Fibroblast of skin of right quadriceps (primary cell): ENCODE measurements at places on chromosomes 6 and 20.

- DNase-seq, result no peak
Measured at GRCh38 chr6:76593668-76594067, 521.2 kb upstream of the IMPG1 start.

DNA sequence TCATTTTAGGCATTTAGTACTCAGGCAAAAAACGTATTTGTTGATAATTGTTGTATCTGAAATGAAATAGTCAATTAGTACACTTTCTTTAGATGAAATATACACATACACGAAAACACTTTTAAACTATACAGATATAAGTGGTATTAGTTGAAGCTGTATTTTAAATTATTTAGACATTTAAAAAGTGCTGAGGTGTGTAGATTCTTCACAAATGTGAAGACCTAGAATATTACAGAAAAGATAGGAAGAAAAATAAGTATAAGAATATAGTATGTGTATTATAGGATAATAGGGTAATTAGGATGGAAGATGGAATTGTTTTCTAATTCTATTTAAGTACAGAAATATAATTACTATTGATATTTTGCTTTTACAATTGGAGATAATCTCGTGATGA lies 4.6 kb downstream of the ZFAND3 start:
- DNase-seq, result no peak

GRCh38 chr20:63475209-63475608 lies 2.8 kb upstream of the KCNQ2 start:
- no peak for DNase-seq

DNA sequence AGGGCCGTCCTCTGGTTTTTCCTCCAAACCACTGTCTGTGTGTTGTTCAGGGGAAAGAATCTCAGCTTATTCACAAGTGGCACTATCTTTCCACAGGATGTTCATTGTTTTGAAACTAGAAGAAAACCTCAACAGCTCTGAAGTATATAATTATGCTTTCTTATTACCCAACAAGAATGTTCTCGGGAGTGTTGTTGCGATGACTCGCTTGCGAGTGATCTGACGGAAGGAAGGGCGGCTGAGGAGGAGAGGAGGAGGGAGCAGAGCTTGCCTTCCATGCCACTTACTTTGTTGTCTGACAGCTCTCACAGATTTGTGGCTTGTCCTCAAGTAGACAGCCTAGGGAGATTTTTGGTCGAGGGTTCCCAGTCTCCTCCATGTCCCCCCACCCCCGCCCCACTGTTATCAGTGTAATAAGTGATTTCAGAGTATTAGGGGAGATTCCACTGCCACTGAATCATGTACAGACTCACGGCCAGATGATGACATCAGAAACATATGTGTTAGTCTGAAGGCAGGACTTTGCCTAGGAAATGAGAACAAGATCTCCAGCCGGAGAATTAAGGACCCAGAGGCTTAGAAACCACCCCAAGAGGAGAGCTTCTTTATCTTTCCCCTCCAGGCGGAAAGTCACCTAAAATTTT lies 80.7 kb upstream of the CCN6 start:
- DNase-seq, result peak; percentile 96

DNA sequence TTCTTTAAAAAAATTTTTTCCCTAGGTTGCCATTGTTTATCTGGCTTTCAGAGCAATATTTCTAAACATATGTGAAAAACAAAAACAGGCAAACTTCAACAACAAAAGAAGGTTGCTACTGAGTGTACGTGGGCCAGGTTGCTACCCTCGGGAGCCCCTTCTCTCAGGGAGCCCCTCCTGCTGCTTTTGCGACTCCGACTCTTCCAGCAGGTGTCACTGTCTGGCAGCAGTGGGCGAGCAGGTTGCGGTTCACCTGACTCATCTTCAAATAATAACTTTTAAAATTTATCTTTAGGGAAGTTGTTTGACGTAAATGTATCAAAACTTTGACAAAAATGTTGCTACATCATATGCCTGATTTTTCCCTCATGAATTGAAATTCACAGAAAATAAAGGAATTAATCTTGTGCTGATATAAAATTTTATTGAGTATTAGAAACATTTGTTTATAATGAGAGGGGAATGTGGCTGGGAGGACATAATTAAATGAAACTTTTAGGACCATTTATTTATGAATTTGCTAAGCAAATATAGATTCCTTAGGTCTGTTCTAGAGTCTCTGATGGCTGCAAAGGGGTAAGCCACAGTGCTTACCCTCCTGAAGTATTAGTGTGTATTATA lies 138.8 kb downstream of the HIVEP1 start:
- no peak for DNase-seq

DNA sequence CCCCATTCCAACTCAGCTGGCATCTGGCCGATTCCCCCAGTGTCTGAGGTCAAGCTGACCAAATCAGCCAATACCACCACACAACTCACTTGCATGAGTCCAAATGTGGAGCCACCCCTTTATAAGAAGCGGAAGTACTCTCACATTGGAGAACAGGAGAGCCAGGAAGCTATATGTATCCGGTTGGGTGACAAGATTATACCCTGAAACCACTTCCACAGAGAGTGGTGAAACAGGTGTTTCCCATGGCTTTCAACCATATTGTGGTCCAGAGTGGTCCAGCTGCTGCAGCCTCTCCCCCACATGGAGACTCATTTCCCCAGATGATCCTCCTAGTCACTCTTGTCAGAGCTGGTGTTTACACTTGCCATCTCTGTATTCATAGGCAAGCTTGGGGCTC lies 24.0 kb upstream of the SERINC1 start:
- no peak for DNase-seq

DNA sequence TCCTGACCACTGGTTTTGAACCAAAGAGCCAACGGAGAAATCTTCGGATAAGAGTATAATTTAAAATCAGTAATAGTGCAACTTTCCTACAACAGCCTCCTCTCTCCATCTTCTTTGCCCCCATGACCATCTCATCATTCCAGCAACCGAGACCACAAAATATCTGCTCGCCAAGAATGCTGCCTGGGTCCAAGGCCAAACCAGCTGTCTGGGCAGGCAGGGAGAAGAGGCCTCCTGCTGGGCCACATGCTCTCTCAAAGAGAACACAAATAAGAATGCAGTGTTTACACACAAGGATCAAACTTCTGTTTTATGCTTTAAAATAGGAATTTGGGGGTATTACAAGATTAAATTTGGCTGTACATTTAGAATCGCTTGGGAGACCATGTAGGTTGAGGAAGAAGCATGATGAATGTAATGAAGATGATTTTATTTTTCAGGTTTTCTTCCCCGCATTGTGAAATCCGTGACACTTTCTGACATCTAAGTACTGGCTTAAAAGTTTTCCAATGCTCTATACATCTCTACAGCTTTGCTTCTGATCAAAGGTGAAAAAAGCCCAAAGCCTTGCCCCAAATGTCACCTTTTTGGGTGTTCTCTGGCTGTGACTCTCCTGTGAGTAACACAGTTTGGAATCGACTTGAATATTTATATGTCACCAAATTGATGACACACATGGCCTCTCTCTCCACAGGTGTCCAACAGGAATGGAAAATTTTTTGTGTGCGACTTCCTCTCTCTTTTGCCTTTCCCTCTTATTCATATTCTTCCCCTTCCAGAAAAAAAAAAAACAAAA lies 79.4 kb upstream of the PROKR2 start:
- DNase-seq, result no peak

GRCh38 chr6:122009000-122009350 lies 390.5 kb upstream of the HSF2 start:
- no peak for DNase-seq

DNA sequence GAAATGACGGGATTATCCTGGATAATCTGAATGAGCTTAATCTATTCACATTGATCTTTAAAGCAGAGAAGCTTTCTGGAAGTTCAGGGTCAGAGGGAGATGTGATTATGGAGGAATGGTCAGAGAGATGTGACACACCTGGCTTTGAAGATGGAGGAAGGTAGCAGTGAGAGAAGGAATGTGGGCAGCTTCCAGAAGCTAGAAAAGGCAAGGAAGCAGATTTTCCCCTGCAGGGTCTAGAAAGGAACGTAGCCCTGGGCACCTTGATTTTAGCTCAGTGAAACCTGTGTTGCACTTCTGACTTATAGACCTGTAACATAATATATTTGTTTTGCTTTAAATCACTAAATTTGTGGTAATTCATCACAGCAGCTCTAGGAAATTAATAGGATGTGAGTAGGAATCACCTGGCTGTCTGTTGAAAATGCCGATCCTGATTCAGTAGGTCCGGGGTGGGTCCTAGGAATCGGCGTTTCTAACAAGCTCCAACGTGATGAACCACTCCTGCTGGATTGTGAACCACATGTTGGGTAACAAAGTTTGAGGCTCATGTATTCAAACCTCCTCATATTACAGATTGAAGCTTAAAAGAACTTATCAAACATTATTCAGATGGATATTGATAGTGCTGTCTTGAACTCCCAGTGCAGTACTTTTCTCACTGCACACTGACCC lies 157.0 kb downstream of the GJA1 start:
- no peak for DNase-seq

DNA sequence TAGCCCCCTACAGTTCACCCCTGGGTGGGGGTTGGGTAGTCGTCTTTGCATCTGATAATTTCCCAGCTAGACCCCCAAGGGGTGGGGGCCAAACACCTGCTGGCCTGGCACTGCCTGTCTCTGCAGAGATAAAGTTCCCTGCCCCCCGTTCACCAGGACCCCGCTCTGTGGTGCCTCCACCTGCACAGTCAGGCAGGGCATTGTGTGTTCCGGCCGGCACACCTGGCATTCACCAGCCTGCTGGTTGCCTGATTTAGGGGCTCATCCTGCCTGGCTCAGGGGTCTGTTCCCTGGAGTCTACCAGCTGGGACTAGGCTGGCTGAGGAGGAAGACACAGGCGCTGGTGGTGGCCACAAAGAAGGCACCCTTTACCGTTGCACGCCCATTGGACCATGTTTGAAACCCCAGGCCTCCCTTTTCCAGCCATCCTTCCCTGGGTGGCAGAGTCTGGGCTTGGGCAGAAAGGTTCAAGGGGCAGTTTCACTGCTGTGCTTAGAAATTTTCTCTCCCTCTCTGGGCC lies 30.8 kb upstream of the SCRT2 start:
- DNase-seq, result no peak

DNA sequence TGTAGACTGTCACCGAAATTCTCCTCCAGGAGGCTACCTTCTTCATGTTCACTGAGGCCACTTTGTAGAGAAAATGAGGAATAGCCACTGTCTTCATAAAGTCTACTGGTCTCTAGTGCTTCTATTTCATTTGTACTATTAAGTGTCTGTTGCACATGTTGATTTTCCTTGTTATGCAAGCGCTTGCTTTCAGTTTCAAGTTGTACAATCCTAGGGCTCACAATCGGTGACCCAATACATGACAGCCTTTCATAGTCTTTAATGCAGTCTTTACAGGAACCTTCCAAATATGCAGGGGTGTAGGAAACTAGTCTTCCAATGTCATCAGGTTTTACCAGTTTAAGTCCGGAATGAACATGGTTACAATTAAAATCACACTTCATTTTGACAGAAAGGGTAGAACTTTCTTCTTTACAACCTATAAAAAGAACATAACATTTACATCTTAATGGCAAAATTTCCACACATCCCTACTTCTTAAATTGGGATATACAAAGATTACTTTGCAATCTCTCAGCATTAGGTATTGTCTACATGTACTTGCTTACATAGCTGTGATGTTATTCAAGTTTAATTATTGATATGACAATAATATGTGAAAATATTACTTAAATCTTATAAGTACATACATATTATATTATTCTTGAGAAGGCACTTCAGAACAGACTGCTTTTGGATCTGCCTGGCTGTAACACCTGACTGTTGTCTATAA lies 7.5 kb downstream of the FBXO5 start:
- no peak for DNase-seq

- peak; percentile 61 for DNase-seq
Measured at GRCh38 chr20:7967199-7967844, 27.1 kb upstream of the HAO1 start.

DNA sequence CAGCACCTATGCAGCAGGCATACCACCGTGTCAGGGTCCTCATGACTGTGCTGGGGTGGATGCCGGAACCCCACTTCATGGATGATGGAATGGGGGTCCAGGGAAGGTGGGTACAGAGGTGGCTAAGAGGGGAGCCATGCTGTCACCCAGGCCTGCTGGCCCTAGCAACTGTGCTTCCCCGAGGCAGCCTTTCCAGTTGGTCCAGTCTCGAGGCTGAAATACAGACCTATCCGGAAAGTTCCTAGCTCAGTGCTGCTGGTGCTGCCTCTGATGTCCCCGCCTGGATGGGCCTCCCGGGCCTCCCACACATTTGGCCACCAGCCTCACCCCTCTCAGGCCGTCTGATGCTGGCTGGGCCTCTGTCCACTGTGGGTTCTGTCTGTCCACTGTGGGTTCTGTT lies 17.4 kb downstream of the SIRPA start:
- no peak for DNase-seq

DNA sequence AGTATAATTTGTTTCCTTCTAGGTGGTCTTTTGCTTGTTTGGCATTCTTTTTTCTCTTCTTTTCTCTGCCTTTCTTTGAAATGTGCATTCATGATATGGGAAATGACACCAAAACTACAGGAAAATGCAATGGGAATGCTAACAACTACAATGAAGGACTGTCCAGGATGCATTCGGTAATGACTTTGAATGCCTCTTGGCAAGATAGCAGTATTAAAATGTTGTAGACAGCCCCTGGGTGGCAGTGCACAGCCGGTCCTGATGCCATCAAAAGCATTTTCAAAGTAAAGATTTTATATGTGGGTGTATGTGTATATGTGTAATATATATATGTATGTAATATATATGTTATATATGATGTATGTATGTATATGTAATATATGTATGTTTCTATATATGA lies 218.8 kb upstream of the MMS22L start:
- no peak for DNase-seq

GRCh38 chr6:37696220-37696840 lies 1.4 kb downstream of the MDGA1 start:
- DNase-seq, result peak; percentile 25

DNA sequence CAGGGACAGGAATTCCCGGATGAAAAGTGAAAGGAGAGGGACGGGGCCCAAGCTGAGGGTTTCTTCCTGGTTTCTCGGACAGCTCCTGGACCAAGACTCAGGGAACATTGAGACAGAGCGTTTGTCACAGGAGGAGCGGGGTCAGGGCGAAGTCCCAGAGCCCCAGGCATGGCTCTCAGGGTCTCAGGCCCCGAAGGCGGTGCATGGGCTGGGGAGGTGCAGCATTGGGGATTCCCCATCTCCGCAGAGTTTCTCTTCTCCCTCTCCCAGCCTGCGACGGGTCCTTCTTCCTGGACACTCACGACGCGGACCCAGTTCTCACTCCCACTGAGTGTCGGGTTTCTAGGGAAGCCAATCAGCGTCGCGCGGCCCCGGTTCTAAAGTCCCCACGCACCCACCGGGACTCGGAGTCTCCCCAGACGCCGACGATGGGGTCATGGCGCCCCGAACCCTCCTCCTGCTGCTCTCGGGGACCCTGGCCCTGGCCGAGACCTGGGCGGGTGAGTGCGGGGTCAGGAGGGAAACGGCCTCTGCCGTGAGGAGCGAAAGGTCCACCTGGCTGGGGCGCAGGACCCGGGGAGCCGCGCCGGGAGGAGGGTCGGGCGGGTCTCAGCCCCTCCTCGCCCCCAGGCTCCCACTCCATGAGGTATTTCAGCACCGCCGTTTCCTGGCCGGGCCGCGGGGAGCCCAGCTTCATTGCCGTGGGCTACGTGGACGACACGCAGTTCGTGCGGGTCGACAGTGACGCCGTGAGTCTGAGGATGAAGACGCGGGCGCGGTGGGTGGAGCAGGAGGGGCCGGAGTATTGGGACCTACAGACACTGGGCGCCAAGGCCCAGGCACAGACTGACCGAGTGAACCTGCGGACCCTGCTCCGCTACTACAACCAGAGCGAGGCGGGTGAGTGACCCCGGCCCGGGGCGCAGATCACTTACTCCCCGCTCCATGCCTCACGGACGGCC lies 54.6 kb upstream of the POLR1H start:
- DNase-seq, result no peak

GRCh38 chr6:25177500-25178028 lies 101.6 kb upstream of the CARMIL1 start:
- DNase-seq, result no peak
